ENCODE measurements at places on chromosomes 6 and 20. TPM values are rescaled to one million over a fixed set of nuclear protein-coding genes. Genes with fewer than 3 reads are reported as not detected.

ERVFRD-1 gene
- not detected for total RNA-seq

SEMG1 gene
- not detected for total RNA-seq

STMND1 gene
- total RNA-seq: not detected

TBX18 gene
- total RNA-seq: 45.5 TPM

BHLHE23 gene
- not detected for total RNA-seq

PI3 gene
- total RNA-seq: 4.5 TPM

RARS2 gene
- 33.9 TPM for total RNA-seq

AIF1 gene
- not detected for total RNA-seq

FILIP1 gene
- 2.7 TPM for total RNA-seq

ZFP64 gene
- total RNA-seq: 22.9 TPM

UNC93A gene
- total RNA-seq: not detected

MRPL18 gene
- 90.1 TPM for total RNA-seq

PCMTD2 gene
- 22.7 TPM for total RNA-seq

C6orf118 gene
- total RNA-seq: not detected

BMP7 gene
- not detected for total RNA-seq

C6orf52 gene
- not detected for total RNA-seq

TUBB gene
- 546 TPM for total RNA-seq

BPIFB1 gene
- total RNA-seq: not detected

HLA-DPA1 gene
- total RNA-seq: 1.4 TPM

TGM3 gene
- total RNA-seq: not detected

WFDC5 gene
- total RNA-seq: not detected

PANK2 gene
- total RNA-seq: 27.1 TPM

SLC22A7 gene
- not detected for total RNA-seq

PROCR gene
- 15.2 TPM for total RNA-seq

EBF4 gene
- 0.49 TPM for total RNA-seq

PTK6 gene
- total RNA-seq: not detected

ADTRP gene
- total RNA-seq: not detected

STX7 gene
- 24.9 TPM for total RNA-seq

LRFN2 gene
- total RNA-seq: not detected

FBXO30 gene
- total RNA-seq: 8.7 TPM

FAM209B gene
- not detected for total RNA-seq

TRIM31 gene
- not detected for total RNA-seq

BLOC1S5 gene
- total RNA-seq: 7.0 TPM

CGAS gene
- total RNA-seq: 6.0 TPM

DNAAF9 gene
- 10.3 TPM for total RNA-seq

PTCHD4 gene
- 0.36 TPM for total RNA-seq

ZC2HC1B gene
- not detected for total RNA-seq

FOXF2 gene
- total RNA-seq: 0.81 TPM

KAT14 gene
- 11.3 TPM for total RNA-seq

ANGPT4 gene
- total RNA-seq: not detected

LTB gene
- total RNA-seq: not detected

CYP39A1 gene
- total RNA-seq: not detected

RHAG gene
- not detected for total RNA-seq

GJA1 gene
- 113 TPM for total RNA-seq

SIRPG gene
- total RNA-seq: not detected

ZBTB12 gene
- total RNA-seq: 2.1 TPM

VNN1 gene
- not detected for total RNA-seq

SPINT3 gene
- not detected for total RNA-seq

Data from cardiac atrium fibroblast (primary cell).